ENCODE measurements at places on chromosomes 3 and 15.

DNA sequence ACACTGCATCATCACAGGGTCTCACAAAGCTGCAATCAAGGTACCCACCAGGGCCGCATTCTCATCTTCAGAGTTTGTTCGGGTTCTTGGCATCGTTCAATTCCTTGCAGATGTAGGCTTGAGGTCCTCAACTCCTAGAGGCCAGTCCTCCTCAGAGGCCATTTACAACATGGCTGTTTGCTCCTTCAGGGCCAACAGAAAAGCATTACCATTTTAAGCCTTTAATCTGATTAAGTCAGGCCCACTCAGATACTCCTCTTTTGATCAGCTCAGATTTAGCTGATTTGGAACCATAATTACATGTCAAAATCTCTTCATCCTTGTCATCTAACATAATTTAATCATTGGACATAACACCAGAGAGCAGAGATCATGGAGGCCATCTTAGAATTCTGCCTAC, 55.4 kb downstream of the BFSP2 start:
- DNase-seq = no peak

DNA sequence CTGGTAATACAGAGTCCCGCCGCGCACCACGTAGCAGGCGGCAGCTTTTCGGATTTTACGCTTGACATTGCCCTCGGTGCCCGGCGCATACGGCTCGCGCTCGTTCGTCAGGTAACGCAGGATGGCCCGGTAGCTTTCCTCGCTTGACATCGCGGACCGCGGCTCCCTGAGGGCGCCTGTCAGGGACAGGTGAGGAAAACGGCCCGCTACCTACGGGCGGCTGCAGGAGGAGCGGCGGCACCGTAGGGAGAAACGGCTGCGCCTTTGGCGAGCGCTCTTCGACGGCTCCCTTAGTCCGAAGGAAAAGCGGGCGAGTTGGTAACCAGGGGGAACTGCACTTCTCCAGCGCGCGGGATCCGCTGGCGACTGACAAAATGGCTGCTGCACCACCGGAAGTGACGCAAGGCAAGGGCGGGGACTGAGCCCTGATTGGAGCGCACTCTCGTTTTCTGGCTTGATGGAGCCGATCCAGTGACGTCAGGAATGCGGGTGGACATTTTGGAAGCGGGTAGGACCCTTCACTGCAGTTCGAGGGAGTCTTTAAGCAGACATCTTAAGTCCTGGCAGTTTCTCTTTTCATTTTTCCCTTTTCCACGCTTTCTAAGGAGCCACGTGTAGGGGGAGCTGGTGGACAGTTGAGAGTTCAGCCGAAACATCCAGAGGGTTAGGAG, at the start of gene ZBTB11:
Gene ZBTB11, minus strand, starts transcription at position 368 of the 671 bp plus-strand sequence. Its CDS starts 218 bp downstream, at position 150.
- DNase-seq = peak; percentile 100

- DNase-seq = peak; percentile 71
Measured at GRCh38 chr3:196518966-196519717, 4.0 kb upstream of the SMCO1 start.

DNA sequence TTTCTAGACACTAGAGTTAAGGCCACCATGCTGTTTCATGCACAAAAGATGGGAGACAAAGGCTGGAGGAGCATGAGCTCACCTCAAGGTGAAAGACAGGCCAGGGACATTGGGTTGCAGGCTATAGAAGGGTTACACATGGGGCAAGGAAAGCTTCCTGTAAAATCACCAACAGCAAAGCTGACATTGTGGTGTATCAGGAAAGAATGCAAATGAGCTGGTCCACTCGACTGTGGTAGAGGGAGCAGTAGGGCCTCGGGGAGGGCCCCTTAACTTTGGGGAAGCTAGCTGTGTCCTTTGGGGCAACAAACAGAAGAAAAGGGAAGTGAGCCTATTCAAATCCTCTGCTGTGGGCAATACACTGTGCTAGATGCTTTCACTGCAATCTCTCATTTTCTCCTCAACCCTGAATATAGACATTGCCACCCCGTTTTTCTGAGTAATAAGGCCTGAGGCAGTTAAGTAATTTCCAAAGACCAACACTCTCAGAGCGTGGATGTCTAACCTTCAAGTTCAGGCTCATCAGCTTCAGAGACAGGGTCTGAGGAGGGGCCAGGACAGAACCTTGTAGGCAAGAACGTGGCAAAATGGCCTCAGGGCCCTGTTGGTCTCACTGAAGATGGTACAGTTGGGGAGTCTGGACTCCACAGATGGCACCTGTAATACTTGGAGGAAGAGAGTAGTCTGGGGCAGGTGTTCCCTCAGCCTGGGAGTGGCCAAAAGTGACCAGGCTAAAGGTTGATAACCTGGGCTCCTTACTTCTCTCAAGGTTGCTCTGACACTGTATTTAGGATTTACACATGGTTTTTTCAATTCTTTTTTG, 24.1 kb downstream of the CX3CR1 start:
- DNase-seq = peak; percentile 72

GRCh38 chr3:143573610-143574303, 274.5 kb downstream of the SLC9A9 start:
- DNase-seq = no peak

- no peak for DNase-seq
Measured at GRCh38 chr15:99967841-99968371, 234.7 kb upstream of the LYSMD4 start.

GRCh38 chr3:44827196-44827595, 34.5 kb upstream of the TMEM42 start:
- no peak for DNase-seq

- DNase-seq = no peak
Measured at GRCh38 chr15:58396181-58396580, 35.6 kb upstream of the LIPC start.

GRCh38 chr3:195873971-195874370, 34.4 kb downstream of the TNK2 start:
- no peak for DNase-seq

GRCh38 chr3:130831719-130832400, 62.0 kb upstream of the ATP2C1 start:
- DNase-seq = no peak

- peak; percentile 72 for DNase-seq
Measured at GRCh38 chr15:89068325-89068784, 19.9 kb upstream of the ABHD2 start.

DNA sequence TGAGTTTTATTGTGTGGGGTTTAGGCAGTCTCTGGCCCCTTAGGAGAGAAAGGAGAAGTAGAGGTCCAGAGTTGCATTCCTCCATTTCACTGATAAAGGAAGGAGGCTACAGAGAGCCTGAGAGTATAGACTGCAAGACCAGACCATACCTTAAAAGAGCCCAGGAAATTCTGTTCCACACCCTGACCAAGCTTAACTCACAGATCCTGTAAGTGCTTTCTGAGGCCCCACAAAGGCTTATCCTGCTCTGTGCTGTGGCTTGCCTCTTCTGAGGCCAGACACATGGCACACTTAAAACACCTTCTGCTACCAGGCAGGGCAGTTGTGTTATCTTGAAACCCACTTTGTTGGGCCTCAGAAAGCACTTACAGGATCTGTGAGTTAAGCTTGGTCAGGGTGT, 39.2 kb upstream of the LEKR1 start:
- DNase-seq = no peak

GRCh38 chr3:1963896-1964295, 134.8 kb upstream of the CNTN4 start:
- no peak for DNase-seq

DNA sequence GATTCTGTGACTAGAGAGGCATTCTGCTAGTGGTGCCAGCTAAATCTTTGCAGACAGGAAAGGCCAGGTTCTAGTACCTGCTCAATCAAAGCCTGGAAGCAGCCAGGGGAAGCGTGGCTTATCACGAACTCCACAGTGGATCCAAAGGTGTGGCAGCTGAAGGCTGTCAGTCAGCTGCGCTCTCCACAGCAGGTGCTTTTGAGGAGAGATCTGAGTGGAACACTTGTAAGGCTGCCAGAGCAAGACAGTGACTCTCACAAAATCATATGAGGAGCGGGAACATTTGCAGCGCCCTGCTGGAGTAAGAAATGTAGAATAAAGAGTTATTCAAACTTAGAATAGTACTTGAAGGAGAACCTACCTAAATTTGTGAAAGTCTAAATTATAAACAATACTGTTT, 5.0 kb upstream of the DPH6 start:
- DNase-seq = no peak

GRCh38 chr3:116067326-116067725, 378.0 kb downstream of the LSAMP start:
- DNase-seq = no peak

DNA sequence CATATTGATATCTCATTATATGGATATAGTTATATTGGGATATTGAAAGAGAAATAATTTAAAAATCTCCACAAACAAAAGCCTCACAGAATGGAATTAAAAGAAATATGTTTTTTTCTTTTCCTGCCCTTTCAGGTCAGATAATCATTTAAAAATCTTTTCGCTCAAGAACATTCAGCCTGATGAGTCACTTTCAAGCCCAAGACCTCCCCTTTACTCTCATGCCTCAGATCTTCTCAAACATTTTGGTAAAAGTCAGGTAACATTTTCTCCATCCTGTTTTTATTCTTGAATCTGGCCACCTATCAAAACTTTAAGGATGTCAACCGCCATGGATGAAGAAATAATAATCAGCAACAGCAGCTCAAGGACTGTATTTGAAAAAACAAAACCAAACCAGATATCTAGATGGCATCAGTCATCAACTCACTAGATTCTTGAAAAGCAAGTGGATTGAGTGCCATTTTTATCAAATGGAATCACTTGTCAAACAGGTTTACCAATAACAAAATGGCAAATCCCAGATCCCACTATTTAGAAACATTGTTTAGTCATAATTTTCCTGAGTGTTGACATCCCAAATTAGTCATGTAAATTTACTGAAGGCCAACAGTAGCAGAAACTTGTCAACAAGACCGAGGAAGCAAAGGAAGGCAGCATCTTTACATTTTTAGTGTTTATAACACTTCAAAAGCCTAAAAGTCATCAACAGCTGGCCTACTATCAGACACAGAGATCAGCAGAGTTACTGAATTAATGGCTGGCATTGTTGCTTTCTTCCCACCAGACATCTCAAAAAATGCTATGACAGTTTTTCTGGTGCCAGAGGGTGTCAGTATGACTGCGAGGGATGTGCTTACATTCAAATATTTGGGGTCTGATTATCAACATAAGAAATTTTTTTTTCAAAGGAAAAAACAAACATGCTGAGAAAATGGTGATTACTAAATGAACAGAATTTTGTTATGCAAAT, 444.7 kb downstream of the MAGI1 start:
- DNase-seq = no peak

GRCh38 chr3:68878322-68878721, 54.0 kb downstream of the TAFA4 start:
- DNase-seq = no peak

GRCh38 chr15:82714016-82714415, 4.3 kb upstream of the AP3B2 start:
- no peak for DNase-seq

GRCh38 chr3:25727316-25727715, 55.9 kb downstream of the NGLY1 start:
- DNase-seq = no peak

- DNase-seq = no peak
Measured at GRCh38 chr3:73389117-73389813, 235.5 kb downstream of the PDZRN3 start.

GRCh38 chr15:56737791-56738190, 4.5 kb upstream of the ZNF280D start:
- DNase-seq = no peak

DNA sequence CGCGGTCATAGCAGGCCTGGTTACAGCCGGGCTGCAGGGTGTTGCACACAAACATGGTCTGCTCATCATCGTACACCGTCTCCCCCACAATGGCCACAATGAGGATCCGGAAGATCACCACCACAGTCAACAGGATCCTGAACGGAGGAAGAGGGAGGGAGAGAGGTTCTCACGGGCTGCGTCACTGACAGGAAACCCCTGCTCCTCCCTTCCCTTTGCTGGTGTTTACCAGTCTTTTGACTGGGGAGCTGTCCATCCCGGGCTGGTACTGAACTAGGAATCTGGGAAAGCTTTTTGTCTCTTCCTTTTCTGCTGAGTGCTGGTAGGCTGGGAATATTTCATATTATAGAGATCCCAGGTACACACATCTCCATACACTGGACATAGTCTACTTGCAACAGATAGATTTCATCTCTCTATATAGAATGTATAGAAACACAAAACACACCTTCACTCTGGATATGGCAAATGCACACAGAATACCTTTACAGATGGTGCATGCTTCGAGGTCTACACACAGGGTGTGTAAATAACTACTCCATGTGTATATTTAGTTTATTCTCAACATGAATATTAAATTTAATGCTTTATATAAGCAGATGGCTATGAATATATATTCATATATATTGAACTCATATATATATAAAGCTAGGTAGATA, 1.4 kb downstream of the GJD2 start:
- DNase-seq = no peak

GRCh38 chr3:81749265-81749664, 12.2 kb downstream of the GBE1 start:
- DNase-seq = no peak

- DNase-seq = no peak
Measured at GRCh38 chr3:26522919-26523318, 99.7 kb upstream of the LRRC3B start.

DNA sequence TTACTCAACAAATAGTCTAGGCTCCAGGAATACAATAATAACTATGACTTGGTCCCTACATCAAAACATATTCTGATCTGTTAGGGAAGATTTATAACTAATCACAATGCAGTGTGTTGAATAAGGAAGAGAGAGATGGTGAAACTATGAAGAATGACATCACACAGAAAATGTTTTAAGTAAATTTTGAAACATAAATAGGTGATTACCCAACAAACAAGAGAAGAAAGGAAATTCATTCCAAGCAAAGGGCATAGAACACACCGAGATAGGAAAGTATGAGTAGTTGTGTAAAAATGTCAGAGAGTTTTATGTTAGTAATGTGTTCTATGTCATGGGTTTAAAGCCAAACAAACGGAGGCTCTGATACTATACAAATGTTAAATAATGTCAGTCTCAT, 13.4 kb downstream of the SEC62 start:
- DNase-seq = no peak

GRCh38 chr15:75327005-75327404, 8.9 kb upstream of the COMMD4 start:
- DNase-seq = no peak

- no peak for DNase-seq
Measured at GRCh38 chr3:149603126-149604074, 54.4 kb downstream of the WWTR1 start.

GRCh38 chr3:123498761-123499160, 49.9 kb upstream of the ADCY5 start:
- DNase-seq = no peak

- DNase-seq = no peak
Measured at GRCh38 chr15:100114571-100114970, 227.2 kb downstream of the ADAMTS17 start.

GRCh38 chr15:48052946-48053345, 67.8 kb upstream of the SLC24A5 start:
- DNase-seq = no peak

- no peak for DNase-seq
Measured at GRCh38 chr15:60400944-60401343, 3.2 kb upstream of the ANXA2 start.
